Fibroblast of villous mesenchyme (primary cell): ENCODE measurements at places on chromosomes 6 and 20. TPM values are rescaled to one million over a fixed set of nuclear protein-coding genes. Genes with fewer than 3 reads are reported as not detected.

- DNase-seq = no peak
Measured at GRCh38 chr6:93183531-93183972, 235.8 kb downstream of the EPHA7 start.

The DDO gene
- total RNA-seq = 1.9 and 3.9 TPM in 2 replicates

The SLC35F1 gene
- under 0.01 TPM in 1 of 2 replicates, not detected in the other for total RNA-seq

- no peak for DNase-seq
Measured at GRCh38 chr6:99093456-99094190, 145.9 kb upstream of the FBXL4 start.

- no peak for DNase-seq
Measured at GRCh38 chr6:107666084-107666980, 157.8 kb downstream of the SCML4 start.

The UNC5CL gene
- under 0.01 TPM in 2 replicates for total RNA-seq
